SK-MEL-5 (cell line): ENCODE measurements at places on chromosomes 13 and 19. TPM values are rescaled to one million over a fixed set of nuclear protein-coding genes. Genes with fewer than 3 reads are reported as not detected.

DNA sequence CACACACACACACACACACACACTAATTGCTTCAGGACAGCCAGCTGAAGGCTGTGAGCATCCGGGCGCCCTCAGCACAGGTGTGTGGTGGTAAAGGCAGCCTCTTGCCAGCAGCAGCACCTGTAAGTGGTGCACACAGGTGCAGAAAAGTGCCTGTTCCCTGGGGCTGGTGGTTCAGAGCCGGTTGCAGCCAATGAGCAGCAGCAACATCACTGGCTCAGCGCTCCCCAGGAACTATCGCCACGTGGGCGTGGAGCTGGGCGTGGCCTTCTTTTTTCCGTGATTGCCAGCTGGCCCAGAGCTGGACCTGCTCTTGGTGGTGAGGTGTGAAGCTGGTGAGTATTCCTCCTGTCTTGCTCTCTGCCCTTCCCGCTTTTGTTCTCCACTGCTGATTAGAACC is at the start of gene NLRP5:
TSS of gene NLRP5 (plus strand) at position 289 of the 400 bp plus-strand sequence.
- no peak for DNase-seq

DNA sequence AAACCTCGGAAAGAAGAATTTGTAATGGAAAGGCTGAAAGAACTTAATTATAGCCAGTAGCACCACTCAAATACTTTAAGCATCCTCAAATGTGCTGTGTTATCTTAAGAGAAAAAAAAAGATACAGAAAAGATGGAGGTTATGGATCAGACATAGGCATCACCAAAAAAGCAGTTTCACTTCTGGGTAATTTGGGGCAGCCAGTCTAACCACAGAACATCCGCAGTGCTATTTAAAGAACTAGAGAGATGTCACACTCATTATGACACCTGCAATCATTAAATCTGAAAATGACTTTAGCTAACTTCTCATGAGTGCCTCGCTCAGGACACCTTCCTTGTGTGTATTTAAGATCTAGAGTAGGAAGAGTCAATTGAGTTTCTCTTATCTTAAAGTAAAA is 211.8 kb downstream of the RBM26 start:
- DNase-seq: no peak

DNA sequence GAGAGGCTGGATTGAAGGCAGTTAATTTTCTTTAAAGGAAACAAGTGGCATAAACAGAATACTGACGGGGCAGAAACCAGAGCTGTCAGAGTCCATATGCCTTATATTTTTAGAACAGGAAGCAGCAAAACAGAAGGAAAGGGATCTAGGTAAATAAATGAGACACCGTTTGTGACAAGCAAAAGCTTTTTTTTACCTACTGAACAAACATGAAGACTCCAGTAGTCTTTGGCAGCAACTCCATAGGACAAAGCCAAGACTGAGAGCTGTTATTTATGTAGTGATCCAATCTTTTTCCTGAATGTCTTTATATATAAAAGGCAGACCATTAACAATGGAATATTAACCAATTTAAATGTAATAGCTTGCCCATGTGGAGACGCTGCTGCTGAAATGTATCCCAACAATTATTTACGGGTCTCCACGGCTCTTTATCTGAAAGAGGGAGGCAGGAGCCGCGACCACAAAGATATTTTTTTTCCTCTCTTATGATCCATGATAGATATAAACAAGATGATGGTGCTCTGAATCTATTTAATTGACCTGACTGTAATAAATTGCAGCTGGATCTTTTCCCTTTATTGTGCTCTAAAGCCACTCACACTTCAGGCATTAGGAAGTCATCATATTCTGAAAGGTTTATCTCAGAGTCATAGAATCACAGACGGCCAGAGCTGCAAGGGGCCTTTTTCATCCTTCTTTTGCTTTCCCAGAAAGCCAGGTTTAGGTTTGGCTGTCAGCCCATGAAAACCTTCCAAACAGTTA is 687.8 kb downstream of the EFNB2 start:
- no peak for DNase-seq

DNA sequence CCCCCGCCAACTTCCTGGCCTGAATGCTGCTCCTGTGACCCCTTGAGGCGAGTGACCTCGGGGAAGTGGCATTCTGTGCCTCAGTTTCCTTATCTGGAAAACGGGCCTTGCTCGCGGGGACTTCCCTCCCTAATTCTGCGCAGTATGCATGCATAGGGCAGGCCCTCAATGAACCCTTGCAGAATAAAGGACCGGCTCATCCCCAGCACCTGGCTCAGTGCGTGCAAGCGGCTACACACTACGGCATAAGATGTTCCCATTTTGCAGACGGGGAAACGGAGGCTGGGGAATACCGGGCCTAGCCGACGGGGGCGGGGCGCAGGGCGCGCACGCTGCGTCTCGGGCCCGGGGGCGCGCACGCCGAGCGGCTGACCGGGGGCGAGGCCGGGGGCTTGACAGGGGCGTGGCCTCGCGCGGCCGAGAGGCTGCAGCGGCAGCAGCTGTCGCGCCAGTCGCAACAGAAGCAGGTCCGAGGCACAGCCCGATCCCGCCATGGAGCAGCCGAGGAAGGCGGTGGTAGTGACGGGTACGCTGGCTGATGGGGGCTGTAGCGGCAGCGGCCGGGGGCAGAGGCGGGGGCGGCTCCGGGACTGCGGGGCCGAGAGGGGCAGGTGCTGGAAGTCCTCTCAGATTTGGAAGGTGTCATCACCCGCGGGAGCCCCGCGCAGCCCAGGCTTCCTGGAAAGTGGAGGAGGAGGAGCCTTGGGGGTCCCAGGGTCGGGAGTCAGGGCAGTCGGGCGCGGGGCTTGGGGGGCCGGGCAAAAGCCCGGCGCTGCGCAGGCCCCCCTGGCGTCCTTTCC is at the start of gene PGPEP1:
TSS of gene PGPEP1 (plus strand) at position 409 of the 800 bp plus-strand sequence. CDS start at position 493, 84 bp downstream.
- DNase-seq: peak; percentile 52

GRCh38 chr13:24134757-24135156 is 25.8 kb upstream of the SPATA13 start:
- DNase-seq: no peak

DNA sequence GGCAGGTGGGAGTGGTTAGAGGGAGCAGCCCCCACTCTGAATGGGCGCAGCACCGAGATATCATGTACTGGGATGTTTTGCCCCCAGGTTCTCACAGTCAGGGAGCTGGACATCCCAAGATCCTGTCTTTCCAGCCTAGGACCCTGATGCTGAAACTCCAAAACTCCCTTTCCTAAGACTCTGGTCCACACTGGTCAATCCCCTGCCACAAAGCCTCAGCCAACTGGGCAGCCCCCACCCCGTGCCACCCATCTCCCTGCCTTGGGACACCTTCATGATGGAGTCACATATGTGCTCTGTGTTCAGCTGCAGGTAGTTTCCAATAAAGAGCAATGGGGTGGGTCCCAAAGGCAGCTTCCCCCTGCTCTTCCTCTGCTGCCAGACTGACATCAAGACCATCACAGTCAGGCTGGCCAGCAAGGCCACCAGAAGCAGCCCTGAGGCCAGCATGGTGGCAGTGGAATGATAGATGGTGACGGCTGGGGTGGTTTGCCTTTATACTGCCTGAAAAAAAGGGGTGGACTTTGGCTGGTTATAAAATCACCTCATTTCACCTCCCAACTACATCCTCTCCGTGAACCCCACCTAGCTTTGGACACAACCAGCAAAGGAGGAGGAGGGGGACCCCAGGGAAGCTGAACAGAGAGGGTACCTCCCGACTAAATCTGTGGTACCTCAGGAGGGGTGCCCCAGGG is 36.3 kb downstream of the CYP2B6 start:
- DNase-seq: no peak

GRCh38 chr13:112259511-112259910 is 116.6 kb upstream of the SPACA7 start:
- no peak for DNase-seq

DNA sequence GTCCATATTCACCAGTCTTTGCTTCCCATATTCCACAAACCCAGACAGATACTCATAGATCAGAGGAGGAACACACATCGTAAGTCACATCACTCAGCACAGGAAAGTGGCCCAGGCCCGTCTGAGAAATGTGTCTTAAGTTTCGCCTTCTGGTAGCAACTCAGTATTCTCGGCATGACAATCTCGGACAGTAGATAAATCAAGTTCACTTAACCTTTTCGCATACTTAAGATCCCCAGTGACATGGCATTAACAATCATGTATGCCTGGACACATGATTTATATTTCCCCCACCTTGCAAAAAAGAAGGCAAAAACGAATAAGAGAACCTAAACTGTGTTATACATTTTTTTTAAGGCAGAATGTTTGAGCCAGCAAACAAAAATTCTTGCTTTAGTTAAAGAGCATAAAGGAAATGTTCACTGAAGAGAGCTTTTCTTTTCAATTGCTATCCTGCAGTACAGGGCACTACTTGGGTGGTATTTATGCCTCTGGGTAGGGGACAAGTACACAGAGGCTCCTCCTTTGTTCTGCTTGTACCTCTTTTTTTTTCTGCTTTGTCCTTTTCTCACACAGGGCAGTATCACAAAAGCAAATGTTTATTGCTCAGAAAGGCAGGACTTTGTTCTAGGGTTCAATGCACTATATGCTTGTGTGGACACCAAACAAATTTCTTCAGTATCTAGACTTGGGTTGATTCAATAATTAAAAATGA is 360.6 kb downstream of the TDRD3 start:
- DNase-seq: no peak

DNA sequence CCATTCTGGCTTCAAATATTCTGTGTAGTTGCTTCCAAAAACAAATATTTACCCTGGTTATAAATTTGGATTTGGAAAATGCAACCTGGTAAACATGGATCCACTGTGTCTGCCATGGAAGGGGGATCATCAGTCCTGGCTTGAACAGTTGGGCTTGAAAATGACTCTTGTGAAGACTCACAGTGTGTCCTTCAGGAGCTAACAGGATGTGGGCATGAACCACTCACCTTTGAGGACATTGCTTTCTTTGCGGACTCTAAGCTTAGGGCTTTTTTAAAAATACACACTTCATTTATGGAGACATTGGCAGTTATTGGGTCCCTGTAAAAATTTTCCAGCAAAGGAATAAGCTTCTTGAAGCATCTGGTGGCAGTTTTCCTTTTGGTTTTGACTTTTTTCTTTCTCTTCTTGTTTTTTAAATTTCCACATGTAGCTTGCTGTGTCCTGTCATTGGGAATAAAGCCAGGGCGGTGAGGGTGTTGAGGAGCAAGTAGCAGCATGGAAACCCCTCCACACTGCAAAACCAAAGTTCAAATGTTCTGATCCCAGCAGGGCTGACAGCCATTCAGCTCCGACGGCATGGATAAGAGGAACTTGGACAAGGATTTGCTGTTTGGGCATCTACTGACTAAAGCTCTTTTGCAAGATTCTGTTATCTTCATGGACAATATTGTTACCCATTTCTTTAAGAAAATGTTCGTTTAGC is 39.5 kb upstream of the SERP2 start:
- DNase-seq: no peak

GRCh38 chr19:31120952-31121351 is 228.3 kb downstream of the TSHZ3 start:
- DNase-seq: no peak

GRCh38 chr13:29514720-29515310 is 80.7 kb downstream of the SLC7A1 start:
- no peak for DNase-seq

- DNase-seq: no peak
Measured at GRCh38 chr19:51427201-51427600, 9.8 kb upstream of the SIGLEC10 start.

DNA sequence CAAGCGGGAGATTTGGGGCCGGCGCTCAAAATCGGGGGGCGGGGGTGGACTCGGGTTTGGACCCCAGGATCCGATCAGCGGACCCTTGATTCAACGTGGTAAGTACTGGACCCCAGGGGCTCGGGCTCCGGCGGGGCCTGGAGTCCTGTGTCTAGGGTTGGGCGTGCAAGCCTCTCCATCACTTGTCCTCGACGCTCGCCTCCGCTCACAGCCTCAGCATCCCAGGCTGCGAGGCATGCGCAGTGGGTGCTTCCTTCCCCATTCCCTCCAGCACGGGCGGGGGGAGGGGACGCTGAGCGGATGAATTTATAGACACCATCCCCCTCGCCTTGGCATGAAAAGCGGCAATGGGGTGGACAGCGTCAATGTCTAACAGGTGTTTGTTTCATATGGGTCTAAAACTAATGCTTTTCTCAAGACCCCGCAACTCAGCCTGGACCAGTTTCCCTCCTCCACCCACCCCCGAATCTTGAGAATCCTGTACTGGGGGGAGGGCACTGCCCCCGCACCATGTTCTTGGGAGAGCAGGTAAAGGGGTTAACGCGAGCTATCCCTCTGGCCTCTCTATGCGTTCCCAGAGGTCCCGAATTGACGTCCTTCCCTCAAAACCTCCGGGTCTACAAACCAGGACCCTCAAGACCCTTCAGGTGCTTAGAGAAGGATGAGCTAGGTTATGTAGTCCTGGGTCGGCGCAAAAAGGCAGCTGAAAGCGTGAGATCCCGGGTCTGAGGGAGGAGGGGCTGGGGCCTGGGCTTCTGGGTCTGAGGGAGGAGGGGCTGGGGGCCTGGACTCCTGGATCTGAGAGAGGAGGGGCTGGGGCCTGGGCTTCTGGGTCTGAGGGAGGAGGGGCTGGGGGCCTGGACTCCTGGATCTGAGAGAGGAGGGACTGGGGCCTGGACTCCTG is 579 bp downstream of the CPT1C start:
- DNase-seq: no peak

- DNase-seq: peak; percentile 72
Measured at GRCh38 chr13:107373551-107373950, 805.6 kb upstream of the ARGLU1 start.

- DNase-seq: no peak
Measured at GRCh38 chr19:20103091-20103740, 25.4 kb downstream of the ZNF90 start.

DNA sequence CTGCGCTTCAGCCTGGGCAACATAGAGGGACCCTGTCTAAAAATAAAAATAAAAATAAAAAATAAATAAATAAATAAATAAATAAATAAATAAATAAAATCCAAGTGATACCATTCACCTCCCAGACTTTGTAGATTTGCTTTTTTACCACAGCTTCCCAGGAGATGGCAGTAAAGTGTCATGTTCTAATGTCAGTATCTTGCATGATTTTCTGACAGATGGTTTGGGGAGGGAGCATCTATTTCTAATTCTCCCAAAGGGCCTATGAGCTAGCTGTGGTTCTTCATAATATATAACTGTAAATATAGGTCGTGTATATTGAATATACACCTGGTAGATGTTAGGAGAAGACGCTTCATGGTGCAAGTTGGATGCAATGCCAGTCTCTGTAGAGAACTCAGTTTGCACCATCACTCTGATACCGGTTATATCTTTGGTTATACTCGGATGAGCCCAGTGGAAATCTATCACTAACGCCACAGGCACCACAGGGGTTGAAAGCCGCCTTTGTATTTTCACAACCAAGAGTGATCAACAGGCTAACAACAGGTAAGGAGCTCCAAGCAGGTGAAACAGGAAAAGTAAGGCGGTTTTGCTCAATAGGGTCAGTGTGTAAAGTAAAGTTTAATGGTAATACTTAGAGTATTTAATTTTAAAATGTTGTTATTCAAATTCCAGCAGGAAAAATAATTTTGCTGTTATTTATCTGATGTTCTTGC is 13.9 kb downstream of the APLP1 start:
- DNase-seq: peak; percentile 86

GRCh38 chr19:38003438-38004185 is 96.6 kb downstream of the SIPA1L3 start:
- DNase-seq: no peak

- DNase-seq: no peak
Measured at GRCh38 chr13:52644108-52644507, 1.9 kb downstream of the HNRNPA1L2 start.

The PPM1N gene
- 0.74 and 1.9 TPM in 2 replicates for total RNA-seq

The SLC17A7 gene
- total RNA-seq: 1.2 TPM in 2 replicates
